Colonic mucosa (tissue), 4 donors: ENCODE measurements at places on chromosomes 4 and X.

- no peak for DNase-seq
Observed at GRCh38 chr4:7620814-7621176, 186.1 kb upstream of the PSAPL1 start.

GRCh38 chrX:40808203-40808602 lies 72.9 kb upstream of the MED14 start:
- no peak for DNase-seq

GRCh38 chr4:156144961-156145360 lies 191.3 kb upstream of the CTSO start:
- DNase-seq, result no peak

DNA sequence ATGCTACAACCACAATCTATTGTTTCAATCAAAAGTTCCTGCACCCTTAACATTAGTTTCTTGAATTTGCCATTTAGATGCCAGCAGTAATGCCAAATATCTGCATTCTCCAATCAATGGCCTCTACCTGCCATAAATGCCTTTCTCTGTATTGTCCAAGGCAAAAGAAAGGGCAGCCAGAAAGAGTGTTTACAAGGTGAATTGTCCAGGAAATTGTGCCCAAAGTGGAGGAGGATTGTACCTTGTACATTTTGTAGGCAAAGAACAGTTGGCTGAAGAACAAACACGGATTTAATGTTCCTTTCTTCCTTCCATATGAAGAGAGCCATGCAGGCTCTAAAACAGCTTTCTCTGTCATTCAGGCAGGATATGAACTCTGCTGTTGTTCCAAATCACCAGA lies 181.5 kb downstream of the GUCY2F start:
- no peak for DNase-seq

DNA sequence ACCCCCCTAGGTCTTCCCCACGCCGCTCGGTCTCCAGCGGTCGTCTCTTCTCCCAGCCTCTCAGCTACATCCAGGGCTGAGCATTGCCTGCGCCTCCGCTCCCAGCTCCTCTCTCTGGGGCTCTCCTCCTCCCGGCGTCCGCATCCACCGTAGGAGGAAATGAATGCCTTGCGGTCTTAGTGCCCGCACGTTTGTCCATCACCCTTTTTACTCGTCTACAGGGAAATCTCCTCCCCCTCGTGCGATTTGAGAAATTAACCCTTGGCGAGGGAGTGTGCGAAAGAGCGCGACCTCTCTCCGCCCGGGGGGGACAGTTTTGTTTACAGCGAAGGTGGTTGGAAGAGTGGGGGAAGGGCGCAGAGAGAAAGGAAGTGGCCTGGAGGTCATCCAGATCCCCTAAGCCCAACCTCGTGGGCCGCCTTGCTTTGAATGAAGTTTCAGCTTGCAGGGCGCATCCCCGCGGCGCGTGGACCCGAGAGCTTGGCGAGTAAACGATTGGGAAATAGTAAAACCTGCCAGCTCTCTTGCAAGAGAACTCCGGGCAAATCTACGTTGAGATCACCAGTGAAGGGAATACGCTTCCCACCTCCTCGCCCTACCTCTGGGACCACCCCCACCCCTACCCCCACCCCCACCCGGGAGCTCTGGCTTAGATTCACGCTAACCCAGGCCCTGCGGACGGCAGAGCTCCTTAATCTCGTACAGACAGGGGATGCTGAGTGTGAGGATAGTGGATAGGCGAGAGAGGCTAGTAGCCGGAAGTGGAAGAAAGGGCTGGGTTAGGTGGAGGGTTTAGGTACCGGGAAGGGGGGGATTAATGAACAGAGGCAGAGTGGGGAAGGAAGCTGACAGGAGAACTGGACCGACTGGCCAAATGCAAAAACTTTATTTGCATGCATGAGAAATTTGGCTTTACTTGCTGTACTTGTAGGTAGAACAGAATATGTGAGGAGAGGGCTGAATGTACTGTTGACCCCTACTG lies at the start of gene ELOVL6:
ELOVL6 (minus strand) TSS at position 181 of the 982 bp plus-strand sequence. CDS start 280 bp downstream, outside the sequence.
- peak; percentile 78 for DNase-seq

GRCh38 chr4:17152941-17153540 lies 254.6 kb upstream of the LDB2 start:
- no peak for DNase-seq

- DNase-seq, result no peak
Observed at GRCh38 chr4:26206999-26207398, 113.8 kb upstream of the RBPJ start.

DNA sequence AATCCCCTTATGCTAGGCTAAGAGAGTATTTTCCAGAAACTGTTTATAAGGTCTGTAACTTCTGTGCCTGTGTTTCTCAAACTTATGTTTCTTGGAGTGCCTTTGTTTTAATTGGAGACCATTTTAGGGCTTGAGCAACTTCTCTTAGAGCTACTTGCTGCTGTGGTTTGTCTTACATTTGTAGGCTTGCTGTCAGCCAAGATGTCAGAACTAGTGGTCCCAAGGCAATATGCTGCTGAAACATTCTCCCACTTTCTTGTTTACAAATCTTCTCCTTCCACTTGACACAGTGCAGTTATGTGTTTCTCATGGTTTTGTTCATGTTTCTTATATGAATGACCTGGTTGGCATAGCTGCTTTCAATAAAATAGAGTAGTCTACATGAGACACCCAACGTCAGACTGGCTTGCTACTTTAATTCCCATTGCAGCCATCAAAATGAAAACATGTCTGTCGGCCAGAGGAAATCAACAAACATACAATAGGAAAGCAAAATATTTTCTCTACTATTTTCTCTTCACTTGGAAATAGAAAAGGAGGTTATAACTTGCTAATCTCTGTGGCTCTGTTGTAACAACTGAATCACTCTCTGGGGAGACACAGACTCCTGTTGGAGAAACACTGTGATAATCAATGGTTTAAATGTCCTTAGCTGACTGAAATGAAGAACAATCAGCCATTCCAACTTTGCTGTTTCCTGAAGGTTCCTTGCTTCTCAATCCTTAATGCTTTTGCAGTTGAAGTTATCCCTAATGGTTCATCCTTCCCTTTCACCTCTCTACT lies 426.4 kb downstream of the PDGFC start:
- DNase-seq, result no peak

GRCh38 chr4:8391972-8392371 lies 48.6 kb downstream of the ACOX3 start:
- DNase-seq, result peak; percentile 53

- DNase-seq, result no peak
Observed at GRCh38 chr4:26217961-26218676, 102.7 kb upstream of the RBPJ start.

DNA sequence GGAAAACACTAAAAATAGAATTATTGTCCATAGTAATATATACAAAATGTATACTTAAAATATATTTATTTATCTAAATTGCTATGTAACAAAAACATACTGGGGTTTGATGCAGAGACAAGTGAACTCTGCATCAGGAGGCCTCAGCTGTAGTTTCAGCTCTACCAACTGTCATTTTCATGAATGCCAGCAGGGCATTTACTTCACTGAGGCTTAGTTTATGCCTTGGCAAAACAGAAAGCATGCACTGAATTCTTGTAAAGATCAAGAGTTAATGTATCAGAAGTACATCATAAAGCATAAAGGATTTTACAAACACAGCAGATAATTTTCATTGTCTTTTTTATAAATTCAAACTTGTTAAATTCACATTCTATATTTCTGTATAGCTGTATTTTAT lies 577.0 kb downstream of the C4orf33 start:
- DNase-seq, result no peak

- no peak for DNase-seq
Observed at GRCh38 chrX:78517124-78517523, 142.0 kb downstream of the RTL3 start.

DNA sequence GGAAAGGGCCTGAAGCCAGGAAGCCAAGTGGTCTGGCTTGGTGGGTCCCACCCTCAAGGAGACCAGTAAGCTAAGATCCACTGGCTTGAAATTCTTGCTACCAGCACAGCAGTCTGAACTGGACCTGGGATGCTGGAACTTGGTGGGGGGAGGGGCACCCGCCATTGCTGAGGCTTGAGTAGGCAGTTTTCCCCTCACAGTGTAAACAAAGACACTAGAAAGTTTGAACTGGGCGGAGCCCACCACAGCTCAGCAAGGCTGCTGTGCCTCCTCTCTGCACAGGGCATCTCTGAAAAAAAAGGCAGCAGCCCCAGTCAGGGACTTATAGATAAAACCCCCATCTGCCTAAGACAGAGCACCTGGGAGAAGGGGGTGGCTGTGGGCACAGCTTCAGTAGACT lies 63.1 kb downstream of the AFM start:
- no peak for DNase-seq

DNA sequence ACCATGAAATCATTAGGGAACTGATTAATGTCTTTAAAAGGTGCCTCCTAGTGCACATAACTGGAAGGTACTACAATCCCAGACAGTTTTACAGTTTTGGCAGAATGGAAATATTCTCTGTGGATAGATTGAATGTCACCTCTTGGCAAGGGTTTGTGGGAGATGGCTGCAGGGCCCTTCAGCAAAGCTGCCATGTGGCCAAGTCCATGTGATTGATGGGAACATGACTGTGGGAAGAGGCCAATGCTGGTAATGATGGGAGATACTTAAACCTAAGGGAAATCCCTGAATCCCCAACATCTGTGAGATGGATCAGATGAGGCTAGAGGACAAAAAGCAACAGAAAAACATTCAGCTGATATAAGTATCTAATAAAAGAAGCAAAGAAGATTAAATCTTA lies 493.7 kb downstream of the MAGEE1 start:
- DNase-seq, result no peak

GRCh38 chr4:17544205-17544604 lies 29.2 kb downstream of the CLRN2 start:
- DNase-seq, result no peak

GRCh38 chrX:64456828-64457227 lies 61.6 kb upstream of the MTMR8 start:
- no peak for DNase-seq

DNA sequence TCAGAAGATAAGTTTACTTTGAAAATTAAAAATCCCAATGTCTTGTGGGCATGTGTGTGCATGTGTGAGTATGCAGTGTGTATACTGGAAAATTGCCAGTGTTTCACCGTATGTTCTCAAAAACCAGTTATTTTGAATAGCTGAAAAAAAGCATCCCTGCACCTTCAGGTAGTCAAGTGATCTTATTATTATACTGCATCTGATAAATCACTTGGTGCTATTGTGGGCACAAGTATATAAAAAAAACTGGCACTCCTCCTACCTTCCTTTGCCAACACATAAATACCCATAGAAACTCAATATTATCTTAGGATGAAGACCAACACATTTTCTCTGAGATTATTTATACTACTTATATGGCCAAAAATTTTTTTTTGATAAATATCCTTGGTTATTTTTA lies 91.5 kb upstream of the MAP9 start:
- DNase-seq, result no peak

- peak; percentile 49 for DNase-seq
Observed at GRCh38 chrX:119622356-119623232, 16.4 kb upstream of the NKRF start.

- no peak for DNase-seq
Observed at GRCh38 chrX:136061286-136061685, 76.1 kb downstream of the SLC9A6 start.

DNA sequence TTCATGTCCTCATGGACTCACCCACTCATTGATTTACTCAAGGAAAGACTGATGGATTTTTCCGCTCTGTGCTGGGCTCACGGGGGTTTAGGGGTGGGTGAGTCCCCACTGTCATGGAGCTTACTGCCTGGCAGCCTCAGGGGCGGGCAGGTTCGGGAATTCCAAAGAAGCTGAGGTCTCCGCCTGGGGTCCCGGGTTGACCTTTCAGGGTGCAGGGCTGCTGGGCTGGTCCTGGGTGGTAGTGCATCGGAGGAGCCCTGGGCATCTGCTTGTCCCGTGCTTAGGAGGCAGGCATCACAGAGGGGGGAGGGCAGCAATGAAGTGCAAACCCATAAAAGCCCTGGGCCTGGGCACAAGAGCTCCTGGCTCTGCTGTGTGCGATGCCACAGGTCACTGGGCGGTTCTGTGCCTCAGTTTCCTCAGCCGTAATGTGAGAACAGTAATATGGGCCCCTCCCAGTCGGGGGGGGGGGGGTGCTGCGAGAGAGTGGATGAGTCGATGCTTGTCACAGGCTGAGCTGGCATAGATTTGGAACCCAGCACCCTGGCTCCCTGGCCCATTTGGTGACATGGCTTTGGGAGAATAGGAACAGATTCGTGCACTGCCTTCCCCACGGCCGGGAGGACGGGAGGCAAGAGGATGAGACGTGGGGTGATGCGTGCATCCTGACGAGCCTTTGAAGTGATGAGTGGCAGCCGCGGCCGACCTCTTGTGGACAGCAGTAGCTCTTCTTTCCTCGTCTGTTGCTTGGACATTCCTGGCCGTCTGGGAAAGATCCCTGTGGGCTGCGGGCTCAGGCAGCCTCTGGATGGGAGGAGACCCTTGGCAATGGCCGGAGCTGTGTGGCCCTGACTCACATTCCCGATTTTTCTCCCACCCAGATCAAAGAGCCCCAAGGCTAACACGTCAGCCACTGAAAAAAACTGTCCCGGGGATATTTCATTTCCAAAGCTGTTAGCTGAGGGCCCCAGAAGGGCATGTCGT lies 42.0 kb downstream of the PSAPL1 start:
- no peak for DNase-seq

GRCh38 chr4:153034681-153035080 lies 98.6 kb downstream of the FHDC1 start:
- no peak for DNase-seq

DNA sequence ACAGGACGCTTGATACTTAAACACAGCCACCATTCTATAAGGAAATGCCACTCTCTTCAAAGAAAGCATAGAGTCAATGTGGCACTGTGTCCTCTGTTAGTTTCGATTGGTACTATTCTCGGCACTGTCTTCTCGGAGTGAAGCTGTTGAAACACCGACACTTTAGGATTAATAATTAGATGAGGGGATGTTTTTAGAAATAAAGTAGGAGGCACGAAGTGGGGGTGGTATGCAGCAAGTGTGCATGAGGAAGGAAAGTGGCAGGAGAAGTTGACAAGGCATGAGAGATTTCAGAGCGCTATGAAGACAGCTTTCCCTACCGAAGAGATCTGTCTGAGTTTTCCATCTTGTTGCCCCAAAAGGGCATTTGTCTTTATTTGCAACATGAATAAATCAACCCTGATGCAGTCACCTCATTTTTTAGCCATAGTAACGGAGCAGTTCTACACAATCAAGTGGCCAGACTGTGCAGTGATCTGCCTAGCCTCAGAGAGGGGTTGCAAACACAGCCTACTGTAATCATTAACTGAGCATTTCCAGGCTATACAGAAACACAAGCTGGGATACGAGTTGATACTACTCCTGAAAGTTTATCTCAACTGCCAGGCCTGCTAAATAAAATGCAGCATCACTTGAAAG lies 8.3 kb downstream of the GPRIN3 start:
- peak; percentile 47 for DNase-seq

- no peak for DNase-seq
Observed at GRCh38 chrX:153651540-153652079, 4.6 kb downstream of the DUSP9 start.

DNA sequence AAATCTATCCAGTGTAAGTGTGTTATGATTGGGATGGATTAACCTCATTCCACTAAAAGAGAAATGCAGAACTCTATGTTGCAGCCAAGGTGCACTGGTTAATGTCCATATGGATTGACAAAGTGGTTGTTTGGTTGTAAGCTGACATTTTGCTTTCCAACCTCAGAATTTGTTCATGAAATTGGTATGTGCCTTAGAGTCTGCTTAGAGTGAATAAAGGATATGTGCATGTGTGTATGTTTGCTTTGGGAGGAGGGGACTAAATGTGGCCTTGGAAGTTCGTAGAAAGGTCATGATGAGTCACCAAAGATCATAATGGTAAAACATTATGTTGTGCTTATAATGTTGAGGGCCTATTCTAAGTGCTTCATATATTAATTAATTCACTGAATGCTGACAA lies 44.1 kb upstream of the MBNL3 start:
- DNase-seq, result no peak

GRCh38 chrX:2500091-2500802 lies 529 bp downstream of the DHRSX start:
- DNase-seq, result peak; percentile 45
